ENCODE measurements at places on chromosomes 3 and 15.

DNA sequence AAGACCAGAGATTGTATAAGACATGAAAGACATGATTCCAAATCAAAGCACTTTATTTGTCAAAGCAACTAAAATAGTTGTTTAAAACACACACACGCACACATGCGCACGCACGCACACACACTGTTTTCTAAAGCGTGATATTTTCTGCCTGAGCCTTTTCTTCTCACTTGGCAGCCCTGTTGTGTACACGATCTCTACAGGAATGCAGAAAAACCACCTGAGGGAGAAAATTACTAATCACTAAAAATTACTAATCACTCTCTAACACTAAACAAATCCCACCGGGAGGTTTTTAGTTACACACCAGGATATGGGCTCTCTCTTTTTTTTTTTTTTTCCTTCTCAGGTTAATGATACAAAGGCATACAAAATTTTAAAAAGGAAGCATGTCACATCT is 160.1 kb upstream of the ATP11B start:
- DNase-seq: no peak

- DNase-seq: no peak
Observed at GRCh38 chr3:48990636-48991469, 812 bp downstream of the P4HTM start.

DNA sequence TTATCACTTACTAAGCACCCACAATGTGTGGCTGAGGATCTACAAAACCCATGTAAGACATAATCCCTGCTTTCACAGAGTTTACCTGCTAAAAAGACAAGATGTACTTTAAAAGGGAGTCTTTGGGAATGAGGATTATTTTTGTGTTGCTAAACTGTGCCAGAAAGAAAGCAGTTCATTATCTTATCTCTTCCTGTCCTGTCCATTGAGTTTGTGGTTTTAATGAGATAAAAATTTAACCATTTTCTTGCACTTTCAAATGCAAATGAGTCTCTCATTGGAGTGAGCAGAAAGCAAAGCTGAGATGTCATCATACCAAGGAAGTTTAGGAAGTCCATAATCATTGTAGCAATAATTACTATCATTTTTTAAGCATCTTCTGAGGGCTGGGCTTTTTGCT is 231.2 kb upstream of the ADAMTS9 start:
- DNase-seq: no peak

- no peak for DNase-seq
Observed at GRCh38 chr3:43747641-43748040, 56.9 kb downstream of the ABHD5 start.

DNA sequence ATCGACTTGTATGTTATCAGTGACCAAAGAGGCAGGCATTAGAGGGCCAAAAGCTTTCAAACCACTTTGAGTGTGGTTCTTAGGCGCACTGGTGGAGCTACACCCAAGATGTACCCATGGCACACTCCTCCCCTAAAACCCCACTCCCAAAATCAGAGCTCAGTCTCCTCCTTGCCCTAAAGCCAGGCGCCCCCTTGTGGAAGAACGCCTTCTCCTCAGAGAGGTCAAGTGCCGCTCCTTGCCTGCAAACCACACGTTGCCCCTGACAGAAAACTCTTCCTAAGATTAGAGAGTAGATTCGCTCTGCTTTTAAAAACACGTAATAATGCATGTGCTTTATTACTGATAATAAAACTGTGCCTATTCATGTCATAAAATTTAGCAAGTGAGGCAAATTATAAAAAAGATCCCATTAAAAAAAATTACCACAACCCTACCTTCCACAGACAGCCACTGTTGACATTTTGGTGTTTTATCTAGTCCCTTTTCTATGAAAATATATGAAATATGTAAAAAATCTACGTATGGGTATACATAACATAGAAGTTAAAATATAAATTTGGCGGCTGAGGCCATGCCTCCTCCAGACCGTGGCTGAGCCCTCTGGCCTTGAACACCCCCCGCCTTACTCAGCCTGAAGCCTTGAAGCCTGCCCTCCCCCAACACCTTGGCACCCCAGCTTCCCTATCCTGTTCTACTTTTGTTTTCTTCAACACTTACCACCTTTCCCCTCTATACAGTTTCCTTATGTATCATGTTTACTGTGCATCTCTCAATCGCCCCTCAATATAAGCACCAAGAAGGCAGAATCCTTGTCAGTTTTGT is 33.5 kb downstream of the BCL2L10 start:
- DNase-seq: peak; percentile 52

DNA sequence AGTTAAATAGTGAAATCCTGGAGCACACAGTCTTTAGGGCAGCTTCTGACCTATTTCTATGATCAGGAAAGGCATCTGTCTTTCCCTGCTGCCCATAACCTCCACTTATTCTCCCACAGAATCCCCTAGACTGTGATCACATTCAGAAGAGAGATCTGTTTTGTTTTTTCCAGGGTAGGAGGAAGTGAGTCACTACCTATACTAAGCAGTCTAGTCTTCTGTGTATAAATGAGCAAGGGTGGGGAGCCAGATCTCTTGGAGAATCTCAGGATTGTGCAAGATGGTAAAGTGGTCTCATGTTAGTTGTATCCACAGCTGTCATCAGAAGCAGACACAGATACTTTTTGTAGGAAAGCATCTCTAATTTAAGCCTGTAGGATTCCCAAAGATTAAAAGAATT is 11.8 kb upstream of the FBXO22 start:
- peak; percentile 51 for DNase-seq

- DNase-seq: no peak
Observed at GRCh38 chr15:59644756-59645155, 12.6 kb downstream of the GTF2A2 start.

GRCh38 chr3:66499881-66500575 is 794 bp downstream of the LRIG1 start:
- DNase-seq: peak; percentile 29

DNA sequence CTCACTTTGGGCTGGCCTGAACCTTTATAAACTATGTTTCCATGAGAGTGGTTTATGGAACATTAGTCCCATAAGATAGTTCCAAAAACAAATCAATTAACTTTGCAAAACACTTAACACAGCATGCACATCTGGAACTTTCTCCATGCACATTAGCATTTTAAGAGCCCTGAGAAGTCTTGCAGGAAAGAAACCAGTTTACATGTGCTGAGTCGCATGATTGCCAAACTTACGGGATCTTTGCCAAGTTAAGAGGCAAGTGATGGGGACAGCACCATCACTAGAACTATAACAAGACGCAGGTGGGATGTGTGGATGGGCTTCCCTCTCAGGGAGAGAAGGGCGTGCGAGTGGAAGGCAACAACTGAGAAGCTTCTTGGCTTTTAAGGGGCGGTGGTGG is 20.7 kb downstream of the ADAMTS9 start:
- no peak for DNase-seq

DNA sequence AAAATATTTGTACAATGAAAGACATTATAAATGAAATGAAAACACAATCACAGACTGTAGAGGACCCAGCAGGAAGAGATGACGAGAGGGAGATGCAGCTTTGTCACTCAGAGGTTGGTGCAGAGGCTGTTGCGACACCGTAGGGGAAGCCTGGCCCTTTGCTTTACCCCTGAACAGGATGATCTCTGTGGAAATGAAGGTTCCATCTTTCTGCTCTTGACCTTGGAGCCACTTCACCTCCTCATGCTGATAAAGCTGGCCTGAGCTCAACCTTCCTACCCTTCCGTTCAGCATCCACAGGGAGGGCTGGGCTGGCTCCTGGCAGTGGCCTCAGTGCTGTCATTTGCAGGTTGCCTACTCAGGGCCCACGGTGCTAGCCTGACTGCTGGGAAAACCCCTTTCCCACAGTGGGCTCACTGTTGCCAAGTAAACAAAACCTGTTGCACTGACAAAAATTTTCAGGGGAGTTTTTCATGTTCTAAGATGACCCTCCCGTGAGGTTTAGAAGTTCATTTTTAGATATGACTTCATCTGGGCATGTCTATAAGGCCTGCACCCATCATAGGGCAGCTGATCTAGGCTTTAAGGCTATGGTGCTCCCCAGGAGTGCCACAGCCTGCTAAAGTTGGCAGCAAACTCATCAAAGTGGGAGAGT is 3.0 kb upstream of the CD80 start:
- DNase-seq: no peak

GRCh38 chr3:167209011-167209410 is 171.1 kb downstream of the ZBBX start:
- no peak for DNase-seq

DNA sequence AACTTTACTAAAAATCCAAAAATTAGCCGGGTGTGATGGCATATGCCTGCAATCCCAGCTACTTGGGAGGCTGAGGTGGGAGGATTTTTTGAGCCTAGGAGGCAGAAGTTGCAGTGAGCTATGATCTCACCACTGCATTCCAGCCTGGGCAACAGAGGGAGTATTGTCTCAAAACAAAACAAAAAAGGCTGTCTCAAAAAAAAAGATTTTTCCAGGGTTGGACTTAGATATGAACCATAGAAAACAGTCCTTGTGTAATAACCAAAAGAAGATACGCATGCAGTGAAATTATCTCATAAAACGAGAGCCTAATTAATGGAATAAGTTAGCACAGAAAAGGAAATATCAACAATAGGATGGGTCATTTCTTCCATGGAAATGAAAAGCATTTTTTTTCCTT is 320.4 kb upstream of the RASGRP1 start:
- no peak for DNase-seq

- DNase-seq: no peak
Observed at GRCh38 chr3:21847005-21847404, 96.0 kb upstream of the ZNF385D start.

DNA sequence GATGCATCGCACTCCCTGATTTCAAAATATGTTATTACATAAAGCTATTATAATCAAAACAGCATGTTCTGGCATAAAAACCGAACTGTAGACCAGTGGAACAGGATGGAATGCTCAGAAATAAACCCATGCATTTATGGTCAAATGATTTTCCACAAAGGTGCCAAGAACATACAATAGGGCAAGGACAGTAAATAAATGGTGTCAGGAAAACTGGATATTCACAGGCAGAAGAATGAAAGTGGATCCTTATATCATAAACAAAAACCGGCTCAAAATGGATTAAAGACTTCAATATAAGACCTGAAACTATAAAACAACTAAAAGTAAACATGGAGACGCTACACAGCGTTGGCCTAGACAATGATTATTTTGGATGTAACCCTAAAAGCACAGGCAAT is 22.6 kb downstream of the USP50 start:
- DNase-seq: no peak

DNA sequence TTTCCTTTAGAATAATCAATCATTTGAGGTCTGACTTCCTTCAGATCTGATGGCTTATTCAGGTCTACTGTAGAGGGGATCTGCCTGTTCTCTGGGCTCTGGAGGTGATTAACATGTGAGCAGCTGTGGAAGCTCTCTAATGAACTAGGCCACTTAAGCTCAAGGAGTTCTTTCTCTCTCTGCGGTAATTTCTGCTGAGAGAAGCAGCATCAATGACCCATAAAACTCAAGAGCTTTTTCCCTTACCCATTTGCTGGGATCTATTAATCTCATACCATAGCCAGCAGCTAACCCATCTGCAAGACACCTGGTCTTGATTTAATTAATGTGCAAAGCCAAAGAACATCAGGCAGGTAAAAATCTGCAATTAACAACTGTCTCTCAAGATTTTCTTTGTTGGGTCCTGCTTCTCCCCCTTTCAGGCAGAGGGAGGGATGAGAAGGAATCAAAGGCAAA is 73.2 kb upstream of the DLG1 start:
- DNase-seq: no peak

- DNase-seq: peak; percentile 5
Observed at GRCh38 chr3:149152420-149152819, 23.0 kb downstream of the HPS3 start.

- no peak for DNase-seq
Observed at GRCh38 chr3:10762611-10763247, 53.3 kb upstream of the SLC6A11 start.

- DNase-seq: no peak
Observed at GRCh38 chr3:128174675-128175590, 21.7 kb downstream of the EEFSEC start.

GRCh38 chr3:154356009-154356408 is 31.7 kb upstream of the DHX36 start:
- DNase-seq: no peak

DNA sequence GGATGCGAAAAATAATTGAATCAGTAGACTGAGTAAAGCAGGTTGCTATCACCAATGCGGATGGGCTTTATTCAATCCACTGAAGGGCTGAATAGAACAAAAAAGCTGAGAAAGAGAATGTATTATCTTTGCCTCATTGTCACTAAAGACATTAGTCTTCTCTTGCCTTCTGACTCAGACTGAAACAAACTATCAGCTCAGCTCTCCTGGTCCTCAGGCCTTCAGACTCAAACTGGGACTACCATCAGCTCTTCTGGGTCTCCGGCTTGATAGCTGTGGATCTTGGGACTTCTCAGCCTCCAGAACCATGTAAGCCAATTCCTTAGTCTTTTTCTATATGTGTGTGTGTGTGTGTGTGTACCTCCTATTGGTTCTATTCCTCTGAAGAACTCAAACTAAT is 12.6 kb downstream of the IFT57 start:
- no peak for DNase-seq

DNA sequence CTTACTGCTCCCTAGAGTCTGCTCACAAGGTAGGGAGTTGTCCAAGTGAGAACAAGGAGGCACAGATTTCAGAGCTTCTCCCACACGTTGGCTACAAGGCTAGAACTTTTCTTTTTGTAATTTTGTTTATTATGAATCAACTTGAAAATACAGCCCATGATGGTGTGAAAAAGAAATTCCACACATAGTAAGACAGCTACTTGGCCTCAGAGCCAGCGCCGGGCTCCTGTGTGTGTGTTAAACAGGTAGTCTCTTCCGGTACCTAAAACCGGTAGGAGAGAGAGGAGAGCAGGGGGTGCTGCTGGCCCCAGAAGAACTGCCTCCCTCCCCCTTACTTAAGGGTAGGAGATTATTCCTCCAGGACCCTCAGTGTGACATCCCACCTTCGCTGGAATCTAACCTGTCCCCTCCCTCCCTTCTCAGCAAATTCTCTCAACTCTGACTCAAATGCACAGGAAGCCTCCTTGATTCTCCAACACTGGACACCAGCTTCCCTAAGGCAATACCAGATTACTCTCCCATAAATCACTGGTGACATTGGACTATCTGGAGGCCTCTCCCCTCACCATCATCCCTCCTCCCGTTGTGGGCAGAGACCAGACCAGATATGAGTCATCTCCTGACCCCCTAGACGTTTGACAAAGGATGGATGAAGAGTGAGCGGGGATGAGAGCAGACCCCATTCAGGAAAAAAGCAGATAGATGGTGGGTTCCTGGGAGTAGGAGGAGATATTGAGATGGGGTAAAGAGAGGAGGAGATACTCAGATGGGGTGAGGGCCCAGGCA is 4.5 kb upstream of the IP6K1 start:
- no peak for DNase-seq

All from hepatic stellate cell (primary cell).